CD4-positive, alpha-beta T cell treated with Interleukin-1 beta for 1 hour (primary cell): ENCODE measurements at places on chromosomes 4 and X.

DNA sequence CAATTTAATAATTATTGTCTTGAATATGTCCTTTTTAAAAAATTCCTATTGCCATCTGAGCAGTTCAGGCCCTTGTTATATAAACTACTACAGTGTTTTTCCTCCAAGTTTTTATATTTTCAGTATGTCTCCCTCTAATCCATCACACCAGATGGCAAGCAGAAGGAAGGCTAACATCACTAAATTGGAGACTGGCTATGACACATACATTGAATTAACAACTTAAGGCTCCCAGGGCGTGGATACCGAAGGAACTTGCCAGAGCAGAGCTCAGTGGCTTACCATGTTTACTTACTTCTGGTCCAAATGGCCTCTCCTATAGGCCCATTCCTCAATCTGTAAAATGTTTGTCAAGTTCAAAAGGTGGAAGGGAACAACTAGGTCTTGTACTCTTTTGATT lies 13.0 kb downstream of the MAGEB1 start:
- DNase-seq, result no peak

DNA sequence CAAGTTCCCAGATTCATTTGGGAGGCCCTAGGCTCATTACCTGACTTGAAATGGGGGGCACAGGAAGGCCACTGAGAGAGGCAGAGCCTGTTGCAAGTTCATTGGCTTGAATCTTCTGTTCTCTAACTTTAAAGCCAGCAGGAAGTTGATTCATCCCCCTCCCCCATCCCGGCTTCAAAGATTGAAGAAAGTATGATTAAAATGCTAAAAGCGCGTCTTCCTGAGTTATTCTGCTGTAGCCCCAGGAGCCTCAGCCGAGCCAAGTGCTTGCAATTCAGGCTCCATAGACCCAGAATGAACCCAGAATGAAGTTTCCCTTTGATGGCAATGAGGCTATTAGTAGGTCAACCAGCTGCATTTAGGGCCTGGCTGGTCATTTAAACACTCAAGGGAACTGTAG lies 14.7 kb downstream of the CHST7 start:
- DNase-seq, result peak; percentile 13

DNA sequence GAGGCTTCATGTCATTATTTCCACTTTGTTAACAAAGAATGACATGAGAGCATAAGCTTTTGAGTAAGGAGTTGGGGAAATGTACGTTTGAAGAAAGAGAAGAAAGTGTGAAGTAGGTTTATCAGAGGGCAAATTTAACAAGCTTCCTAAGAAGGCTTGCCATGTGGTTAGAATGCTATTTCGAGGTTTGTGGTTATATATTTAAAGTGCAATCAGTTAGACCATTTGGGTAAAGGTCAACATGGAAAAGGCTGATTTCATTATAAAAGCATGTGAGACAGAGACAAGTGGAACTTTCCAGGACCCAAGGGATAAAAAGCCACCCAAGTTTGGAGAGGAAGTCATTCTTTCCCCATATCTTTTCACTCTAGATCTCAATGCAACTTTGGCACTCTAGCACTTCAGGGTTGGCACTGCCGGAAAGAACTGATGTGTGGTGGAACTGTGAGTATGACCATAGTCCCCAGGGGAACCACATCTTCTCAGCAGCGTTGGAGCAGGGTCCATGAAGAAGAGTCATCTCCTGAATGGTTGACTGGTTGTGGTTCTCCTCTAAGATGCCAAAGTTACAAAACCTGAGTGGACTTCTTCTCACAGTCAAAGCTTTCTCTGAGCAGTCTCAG lies 529.9 kb downstream of the MID1IP1 start:
- no peak for DNase-seq

DNA sequence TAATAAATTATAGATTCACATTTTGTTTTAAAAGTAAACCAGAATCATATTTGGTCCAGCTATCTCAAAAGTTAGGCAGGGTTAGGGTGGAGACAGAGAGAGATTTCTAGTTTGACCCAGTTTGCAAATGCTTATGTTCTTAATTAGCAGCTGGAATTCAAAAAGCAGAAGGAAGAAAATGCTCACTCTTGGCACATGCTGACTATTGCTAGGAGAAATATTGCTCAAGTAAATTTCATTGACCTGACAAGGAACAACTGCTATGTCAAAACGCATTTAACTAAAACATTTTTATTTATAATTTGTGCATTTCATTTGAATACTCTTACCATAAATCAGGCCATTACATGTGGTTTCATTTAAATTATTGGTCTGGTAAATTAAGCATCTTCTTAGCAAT lies 131.8 kb downstream of the GLRA3 start:
- no peak for DNase-seq

GRCh38 chr4:75391489-75392166 lies 122.6 kb downstream of the RCHY1 start:
- no peak for DNase-seq

DNA sequence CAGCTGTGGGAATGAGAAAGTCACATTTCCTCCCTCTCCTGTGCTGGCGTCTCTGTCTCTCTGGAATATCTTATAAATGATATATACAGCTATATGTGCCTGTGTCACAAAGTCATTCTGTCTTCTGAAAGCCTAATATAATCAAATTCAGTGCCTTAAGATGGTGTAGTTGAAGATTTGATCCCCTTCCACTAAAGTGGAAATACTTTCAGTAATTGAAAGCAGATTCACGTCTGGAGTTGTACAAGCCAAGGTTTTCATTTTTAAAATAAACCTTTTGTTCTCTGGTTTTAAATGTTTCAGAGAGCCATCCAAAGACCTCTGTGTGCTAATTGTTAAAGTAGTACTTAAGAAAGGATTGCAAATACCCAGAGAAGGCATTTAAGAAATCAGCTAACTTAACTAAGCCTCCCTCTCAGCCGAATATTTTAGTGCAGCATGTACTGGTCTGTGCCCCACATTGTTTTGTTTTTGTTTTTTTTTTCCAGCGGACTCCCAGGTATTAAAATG lies 206.8 kb downstream of the TENM3 start:
- no peak for DNase-seq

- DNase-seq, result no peak
Observed at GRCh38 chr4:38563707-38564495, 100.1 kb upstream of the KLF3 start.

DNA sequence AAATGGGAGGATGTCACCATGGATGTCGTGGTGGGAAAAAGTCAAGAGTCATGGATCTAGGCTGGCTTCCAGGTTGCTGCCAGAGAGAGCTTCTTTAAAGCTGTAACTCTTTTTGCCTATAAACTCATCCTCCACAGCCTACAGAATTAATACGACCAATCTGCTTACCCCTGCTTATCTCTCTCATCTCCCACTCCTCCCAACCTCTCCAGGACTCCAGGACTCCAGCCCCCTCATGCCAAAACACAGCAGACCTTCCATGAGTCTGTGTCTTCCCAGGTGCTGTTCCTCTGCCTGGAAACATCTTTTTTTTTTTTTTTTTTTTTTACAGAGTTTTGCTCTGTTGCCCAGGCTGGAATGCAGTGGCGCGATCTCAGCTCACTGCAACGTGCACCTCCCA lies 15.3 kb upstream of the SLC10A4 start:
- DNase-seq, result no peak

DNA sequence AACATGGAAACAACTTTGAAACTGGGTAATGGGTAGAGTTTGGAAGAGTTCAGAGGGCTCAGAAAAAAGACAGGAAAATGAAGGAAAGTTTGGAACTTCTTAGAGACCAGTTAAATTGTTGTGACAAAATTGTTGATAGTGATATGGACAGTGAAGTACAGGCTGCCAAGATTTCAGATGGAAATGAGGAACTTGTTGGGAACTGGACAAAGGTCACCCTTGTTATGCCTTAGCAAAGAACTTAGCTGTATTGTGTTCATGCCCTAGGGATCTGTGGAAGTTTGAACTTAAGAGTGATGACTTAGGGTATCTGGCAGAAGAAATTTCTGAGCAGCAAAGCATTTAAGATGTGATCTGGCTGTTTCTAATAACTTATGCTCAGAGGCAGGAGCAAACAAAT lies 5.1 kb upstream of the ARL13A start:
- DNase-seq, result no peak

GRCh38 chr4:86156531-86156930 lies 203.3 kb downstream of the MAPK10 start:
- no peak for DNase-seq

- DNase-seq, result no peak
Observed at GRCh38 chrX:139691843-139692505, 16.0 kb downstream of the MCF2 start.

- DNase-seq, result no peak
Observed at GRCh38 chr4:101321481-101322042, 25.8 kb downstream of the PPP3CA start.

GRCh38 chr4:151627491-151627890 lies 133.3 kb downstream of the GATB start:
- DNase-seq, result no peak

DNA sequence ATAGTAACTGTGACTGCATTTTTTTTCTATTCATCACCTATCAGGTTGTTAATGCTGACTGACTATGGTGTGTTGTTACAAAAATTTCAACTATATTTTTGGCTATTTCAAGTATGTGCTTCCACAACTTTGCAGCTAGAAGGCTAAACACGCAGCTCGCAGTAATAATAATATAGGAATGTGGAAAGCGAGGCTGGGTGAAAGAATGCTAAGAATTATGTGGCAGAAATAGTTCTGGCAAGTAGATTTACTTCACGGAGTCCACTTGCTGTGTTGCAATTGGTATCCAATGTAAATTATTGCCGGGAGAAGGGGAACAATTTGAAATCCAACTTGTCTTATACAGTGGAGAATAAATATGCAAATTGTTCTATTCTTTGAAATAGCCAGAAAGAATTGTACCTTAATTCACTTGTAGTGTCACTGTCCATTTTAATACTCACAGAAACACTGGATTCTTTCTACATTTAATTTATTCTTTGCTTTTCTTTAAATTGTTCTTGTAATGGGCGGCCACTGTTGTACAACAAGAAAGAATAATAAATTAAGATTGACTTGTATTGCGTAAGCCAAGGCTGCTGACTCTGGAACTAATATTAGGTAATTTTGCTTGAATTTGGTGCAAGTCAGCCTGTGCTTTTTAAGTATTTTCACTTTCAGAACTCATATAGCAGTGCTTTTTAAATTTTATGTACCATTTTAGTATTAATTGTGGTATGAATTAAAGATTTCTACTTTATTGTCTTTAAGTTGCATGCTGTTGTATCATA lies 154.9 kb downstream of the FRMPD4 start:
- DNase-seq, result no peak

DNA sequence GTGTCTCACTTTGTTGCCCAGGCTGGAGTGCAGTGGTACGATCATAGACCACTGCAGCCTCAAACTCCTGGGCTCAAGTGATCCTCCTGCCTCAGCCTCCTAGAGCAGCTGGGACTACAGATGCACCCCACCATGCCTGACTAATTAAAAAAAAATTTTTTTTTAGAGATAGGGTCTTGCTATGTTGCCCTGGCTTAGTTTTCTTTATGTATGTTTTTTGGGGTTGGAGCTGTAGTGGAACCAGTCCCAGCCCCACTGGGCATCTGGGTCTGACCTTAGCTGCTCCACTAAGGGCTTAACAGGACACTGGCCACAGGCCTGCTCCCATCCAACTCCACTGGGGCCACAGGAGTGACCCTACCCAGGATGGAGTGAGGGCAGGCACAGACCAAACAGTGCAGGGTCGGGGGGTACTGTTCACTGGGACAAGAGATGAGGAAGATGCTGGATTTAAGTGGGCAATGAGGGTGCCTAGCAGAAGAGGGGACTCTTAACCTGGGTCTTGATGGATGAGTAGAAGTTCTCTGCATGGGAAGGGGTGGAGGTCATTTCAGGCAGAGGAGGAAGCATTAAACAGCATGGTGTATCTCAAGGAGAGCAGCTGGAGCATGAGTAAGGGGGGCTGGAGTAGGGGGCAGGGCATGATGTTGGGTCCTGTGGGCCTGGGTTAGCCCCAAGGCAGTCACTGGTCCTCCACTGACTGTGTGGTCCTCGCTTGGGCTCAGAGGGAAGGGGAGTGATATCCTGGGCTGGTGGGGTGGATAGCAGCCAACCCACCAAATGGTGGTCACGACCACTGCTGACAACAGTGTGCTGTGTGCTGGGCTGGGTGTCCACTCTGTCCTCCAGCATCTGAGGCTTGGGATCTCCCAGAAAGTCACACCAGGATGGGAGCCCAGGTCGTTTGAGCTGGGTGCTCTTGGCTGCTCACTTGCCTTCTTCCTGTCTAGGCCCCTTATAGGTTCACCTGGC lies 24.1 kb upstream of the ADD1 start:
- DNase-seq, result no peak

DNA sequence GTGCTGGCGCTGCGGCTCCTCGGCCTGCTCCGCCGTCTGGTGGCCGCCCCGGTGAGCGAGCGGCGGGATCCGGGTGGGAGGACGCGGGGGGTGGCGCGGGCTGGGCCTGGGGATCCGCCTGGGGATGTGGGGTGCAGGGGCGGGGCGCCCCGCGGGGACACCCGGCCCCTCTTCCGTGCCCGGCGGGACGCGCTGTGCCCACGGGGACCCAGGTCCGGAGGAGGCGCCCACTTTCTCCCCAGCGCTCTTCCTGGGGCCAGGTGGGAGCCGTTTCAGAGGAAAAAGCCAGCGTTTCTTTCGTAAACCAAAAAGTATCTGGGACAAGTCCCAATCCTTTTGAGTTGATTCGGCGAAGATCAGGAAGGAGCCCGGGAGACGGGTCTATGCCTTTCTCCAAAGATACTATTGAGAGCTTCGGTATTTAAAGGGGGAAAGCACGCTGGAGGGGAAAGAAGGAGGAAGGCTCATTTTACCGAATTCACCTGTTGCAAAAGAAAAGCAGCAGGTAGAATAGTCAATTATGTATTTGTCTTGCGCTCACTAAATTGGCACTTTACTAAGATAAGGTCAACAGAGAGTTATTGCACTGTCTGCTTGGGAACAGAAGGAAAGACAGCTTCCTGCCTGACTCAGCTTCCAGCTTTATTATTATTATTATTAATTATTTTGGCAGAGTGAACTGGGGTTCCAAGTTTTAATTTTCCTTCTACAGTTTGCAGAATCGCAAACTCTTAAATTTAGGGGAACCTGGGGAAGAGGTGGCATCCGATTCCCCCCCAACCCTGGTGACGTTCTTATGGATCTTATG lies 81.5 kb upstream of the CD99 start:
- DNase-seq, result no peak

DNA sequence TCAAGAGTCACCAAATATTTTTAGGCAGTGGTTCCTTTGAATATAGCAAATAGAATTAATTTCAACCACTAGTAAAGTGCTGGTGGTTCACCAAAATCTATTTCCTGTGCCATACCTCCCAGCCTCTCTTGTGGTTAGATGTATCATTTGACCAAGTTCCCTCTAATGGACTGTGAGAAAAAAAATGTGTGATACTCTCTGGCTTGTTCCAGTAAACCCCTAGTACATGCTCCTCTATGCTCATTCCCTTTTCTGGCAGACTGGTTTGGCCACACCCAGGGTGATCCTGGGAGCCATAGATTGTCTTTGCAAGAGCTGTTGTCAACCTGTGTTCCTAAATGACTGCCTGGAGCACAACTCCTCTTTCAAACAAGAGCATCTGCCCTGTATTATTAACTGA lies 109.5 kb downstream of the FRAS1 start:
- no peak for DNase-seq
